MV-4-11 (cell line): ENCODE measurements at places on chromosomes 5 and 9.
A peak's percentile ranks its signal among the peaks of the same experiment; 100 is the strongest.

- DNase-seq = no peak
These were observed 25.4 kb upstream of the SSBP2 start for GRCh38 chr5:81776258-81776657.

DNA sequence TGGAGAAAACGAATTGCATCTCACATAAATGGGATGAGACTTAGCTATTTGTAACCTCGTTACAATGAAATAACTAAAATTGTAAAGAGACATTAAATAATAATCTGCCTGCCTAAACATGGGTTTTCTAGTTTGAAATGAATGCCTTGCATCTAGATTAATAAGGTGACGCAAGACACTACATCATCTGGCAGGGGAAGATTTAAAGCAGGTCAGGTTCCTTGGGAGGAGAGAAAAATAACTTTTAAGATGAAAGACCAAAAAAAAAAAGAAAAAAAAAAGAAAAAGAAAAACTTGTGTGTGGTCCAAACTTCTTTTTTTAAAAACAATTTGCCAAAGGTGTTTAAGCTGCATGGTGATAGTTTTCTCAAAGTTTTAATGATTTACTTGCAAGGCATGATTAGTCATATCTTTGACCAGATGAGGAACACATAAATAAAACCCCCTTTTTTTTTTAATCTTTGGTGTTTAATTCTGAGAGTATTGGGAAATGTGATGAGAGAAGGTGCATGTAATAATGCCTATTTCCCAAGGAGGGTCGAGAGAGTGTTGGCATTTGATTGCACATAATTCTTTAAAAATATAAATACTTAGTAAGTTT is 122.9 kb upstream of the ADAMTSL1 start:
- DNase-seq = no peak

DNA sequence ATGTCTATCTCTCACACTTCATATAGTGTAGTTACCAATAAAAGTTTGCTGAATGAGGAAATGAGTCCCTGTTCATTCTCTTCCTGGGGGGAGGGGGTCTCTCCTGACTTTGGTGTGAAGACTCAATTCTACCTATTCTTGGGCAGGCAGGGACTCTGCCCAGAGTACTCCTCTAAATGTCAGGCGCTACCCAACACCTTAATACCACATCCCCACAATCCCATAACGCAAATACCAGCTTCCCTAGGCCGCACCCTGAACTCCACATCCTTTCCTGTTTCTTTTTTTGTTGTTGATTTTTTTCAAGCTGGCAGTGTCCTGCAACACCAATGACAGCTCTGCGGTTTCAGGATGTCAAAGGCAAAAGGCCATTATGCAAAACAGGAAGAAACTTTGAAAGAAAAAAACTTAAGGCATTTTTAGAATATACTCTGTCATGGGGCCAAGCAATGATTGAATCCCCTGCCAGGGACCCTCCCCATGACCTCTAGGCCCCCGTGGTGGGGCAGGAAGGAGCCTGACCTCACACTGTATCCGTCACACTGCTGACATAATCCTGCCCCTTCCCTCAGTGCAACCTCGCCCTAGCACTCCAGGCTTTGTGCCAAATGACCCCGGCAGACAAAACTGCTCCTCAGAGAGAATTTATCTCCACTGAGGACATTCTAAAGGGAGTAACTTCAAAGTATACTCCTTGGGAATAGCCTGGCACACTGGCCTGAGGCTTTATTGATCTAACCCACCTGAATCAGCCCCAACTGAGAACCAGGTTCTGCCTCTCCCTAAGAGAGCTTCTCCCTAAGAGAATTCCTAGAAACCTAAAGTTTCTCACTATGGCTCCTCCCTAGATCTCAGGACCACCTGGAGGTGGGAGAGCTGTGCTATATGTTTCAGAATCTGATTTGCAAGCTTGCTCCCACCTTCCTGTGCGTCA is 8.0 kb downstream of the B4GALT1 start:
- DNase-seq = peak; percentile 86

- DNase-seq = no peak
These were observed 57.0 kb downstream of the SHB start for GRCh38 chr9:38011991-38012390.

GRCh38 chr5:56974241-56974640 is 22.3 kb upstream of the MIER3 start:
- no peak for DNase-seq

DNA sequence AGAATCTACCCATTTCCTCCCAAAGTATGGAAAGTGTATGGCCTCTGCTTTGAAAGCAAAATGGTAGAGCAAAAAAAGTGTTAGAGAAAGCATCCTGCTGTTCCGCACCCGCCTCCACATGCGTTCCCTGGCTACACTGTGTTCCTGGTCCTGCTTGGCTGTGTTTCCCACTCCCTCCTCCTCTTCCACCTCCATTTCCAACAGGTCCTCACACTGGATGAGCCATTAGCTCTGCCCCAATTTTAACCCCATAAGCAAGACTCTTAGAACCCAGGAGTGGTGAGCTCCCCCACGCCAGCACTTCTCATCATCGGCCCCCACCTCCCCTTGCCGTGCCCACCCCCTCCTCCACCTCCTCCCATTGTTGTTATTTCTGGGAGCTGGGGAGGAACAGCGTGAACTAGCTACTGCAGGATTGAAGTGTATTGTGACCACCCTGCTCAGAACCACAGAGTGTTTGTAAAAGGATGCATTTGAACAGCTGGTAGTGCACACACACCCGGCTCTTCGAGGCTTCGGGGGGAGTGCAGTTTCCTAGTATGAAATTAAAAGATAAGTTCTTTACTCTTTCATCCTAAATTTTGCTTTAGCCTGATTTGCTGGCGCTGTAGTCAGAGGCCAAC is 120.0 kb downstream of the PDZD2 start:
- DNase-seq = no peak

GRCh38 chr5:42756606-42757601 is at the start of gene CCDC152:
TSS of gene CCDC152 (plus strand) at chr5:42756818. CDS start at chr5:42759122, 2,304 bp downstream.
- DNase-seq = peak; percentile 95

DNA sequence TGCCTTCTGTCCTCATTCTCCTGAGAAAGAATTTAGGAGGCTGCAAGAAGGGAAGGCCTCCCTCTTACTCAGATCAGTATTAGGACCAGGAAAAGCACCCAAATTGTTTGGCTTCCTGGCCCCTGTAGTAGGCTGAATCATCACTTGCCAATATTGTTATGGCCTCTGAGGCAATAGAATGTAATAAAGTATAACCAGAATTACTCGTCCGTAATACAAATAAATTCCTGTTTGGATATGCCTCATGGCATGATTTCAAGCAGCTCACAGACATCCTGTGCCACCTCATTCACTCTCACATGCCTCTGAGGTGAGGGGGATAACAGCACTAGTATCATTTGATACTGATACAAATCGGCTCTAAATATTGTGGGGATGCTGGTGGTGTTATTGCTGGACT is 427.3 kb downstream of the ISL1 start:
- DNase-seq = no peak

GRCh38 chr9:126591083-126591482 is 22.6 kb upstream of the LMX1B start:
- no peak for DNase-seq

- no peak for DNase-seq
These were observed 352.1 kb downstream of the MLLT3 start for GRCh38 chr9:20270161-20270560.

DNA sequence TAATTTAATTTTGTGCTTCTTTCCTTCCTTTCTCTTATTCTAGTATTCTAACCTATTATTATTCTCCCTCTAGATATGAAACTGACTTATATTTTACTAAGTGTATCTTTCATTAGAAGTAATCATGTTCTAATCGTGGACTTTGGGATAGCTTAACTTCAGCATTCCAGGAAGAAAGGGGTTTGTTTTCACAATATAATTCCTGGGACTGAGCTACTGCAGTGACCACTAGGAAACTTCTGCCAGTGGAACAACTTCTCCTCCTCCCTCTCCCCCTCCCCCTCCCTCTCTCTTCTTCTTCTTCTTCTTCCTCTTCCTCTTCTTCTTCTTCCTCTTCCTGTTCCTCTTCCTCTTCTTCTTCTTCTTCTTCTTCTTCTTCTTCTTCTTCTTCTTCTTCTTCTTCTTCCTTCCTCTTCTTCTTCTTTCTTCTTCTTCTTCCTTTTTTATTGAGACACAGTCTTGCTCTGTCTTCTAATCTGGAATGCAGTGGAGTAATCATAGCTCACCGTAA is 127.9 kb downstream of the NNT start:
- DNase-seq = no peak
